ELR (cell line): ENCODE measurements at places on chromosomes 12 and 14.

GRCh38 chr14:72970058-72970630, 43.9 kb downstream of the DCAF4 start:
- DNase-seq: no peak

- DNase-seq: peak; percentile 79
Measured at GRCh38 chr14:71467361-71467811, 464.8 kb upstream of the RGS6 start.

DNA sequence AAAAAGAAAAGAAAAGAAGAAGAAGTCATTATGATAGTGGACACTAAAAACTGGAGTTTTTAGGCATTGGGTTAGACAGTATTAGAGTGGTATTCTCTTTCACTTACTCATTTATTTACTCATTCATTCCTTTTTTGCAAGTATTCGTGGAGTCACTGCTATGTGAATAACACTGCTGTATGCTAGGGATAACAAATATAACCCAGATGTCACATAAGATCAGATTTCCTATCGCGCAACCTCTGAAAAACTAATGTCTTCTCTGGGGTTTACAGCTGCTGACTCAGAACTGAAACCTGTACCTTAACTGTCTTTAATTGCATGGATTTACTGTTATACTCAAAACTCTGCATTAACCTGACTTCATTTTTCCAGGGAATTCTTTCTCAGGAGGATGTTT, 353.7 kb downstream of the LRIG3 start:
- DNase-seq: peak; percentile 21

DNA sequence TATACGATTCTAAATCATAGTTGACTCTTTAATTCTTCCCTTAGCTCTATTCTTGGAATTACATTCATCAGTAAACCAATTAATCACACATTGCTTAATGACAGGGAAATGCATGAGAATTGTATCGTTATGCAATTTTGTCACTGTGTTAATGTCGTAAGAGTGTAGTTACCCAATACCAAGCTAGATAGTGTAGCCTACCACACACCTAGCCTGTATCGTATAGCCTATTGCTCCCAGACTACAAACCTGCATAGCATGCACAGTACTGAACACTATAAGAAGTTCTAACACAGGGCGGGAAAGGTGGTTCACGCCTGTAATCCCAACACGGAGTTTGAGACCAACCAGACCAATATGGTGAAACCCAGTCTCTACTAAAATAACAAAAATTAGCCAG, 24.7 kb downstream of the HNRNPC start:
- DNase-seq: no peak
